Fibroblast of skin of scalp (primary cell): ENCODE measurements at places on chromosomes 6 and 20.

DNA sequence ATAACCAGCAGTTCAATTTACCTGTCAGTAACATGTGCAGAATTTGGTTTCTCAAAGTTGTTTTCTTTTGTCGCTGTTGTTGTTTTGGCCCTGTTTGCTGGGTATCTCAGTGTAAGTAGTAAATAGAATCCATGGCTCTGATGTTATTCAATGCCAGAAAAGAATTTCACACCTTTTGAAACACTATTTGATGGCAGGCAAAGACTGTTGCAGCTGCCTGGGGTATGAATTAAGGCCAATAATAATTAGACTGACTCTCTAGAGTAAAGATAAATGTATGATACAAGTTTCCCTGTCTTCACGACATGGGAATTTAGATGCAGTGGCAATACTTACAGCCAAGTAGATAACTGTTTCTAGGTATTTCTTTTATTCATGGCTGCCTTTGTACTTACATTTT lies 281.4 kb downstream of the CD83 start:
- DNase-seq, result no peak

DNA sequence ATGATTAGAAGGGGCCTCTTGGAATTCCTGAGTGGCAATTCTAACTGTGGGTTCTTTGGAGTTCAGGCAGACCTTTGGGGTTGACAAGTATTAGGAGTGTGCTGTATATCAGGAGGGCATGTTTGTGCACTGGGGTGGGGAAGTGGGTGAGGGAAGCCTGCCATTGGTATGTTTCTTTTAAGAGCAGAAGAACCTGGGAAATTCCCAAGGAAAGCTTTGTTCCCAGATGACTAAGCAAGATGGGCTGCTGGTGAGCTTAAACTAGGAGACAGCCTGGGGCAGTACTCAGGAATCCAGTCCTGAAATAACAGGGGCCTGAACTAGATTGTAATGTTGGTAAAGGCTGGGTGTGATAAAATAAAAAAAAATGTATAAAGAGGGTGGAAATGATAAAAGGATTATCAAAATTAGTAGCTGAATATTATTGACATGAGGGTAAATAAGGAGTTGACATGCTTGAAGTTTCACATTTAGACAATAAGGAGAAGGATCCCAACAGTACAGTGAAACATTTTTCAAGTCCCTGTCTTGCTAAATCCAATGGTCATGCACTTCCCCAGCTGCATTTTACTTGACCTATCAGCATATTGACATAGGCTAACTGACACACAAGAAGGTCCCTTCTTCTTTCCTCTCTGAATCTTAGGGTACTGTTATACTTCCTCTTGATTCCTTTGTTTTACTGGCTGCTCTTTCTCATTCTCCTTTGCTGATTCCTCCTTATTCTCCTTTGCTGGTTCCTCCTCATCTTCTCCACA lies 18.4 kb upstream of the IFNGR1 start:
- DNase-seq, result peak; percentile 89

DNA sequence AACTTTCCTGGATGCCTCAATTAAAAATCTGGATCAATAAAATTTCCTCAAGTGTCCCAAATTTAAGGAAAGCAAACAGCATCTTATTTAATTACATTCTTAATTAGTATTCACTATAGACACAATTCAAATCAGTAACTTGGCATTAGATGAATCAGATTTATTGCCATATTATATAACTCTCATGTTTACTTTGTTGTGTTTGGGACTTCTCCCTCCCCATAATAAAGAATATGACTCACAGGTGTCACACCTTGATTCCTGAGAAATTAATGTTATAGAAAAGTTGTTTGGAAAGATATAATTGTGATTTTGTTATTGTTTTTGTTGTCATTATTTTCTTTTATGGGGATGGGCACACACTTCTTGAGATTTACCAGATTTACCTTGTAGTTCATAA lies 18.4 kb downstream of the EYA4 start:
- no peak for DNase-seq

DNA sequence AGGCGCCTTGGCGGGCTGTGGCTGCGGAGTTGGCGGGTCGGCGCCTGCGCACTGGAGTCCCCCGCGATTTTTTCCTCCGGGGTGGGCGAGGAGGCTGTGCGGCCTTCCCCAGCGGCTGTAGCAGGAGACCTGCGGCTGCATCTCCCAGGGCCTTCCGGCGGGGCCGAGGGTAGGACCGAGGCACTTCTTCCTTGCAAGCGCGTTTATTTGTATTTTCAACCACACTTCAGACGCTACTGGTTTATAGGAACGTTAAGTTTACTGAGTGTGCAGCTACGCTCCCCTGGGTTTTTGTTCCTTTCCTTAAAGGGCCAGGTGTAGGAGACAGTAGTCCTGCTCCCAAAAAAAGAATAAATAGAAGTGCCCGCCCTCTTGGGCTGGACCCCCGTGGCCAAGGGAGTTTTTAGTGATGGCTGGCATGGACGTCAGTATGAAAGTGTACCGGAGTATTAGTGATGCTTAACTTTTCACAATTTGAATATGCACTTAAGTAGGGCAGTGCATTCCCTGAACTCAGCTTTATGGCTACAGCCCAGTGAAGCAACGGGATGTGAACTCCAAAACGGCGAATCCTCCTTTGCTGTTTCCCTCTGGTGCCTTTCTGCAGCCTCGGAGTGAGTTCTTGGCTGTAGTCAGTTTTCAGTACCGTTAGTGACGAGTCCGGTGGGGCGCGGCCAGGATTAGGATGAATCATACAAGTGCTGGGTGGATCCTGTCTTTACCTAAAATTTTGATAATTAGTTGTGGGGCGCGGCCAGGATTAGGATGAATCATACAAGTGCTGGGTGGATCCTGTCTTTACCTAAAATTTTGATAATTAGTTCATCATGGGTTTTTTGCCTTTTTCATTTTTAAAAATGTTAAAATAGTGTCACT lies 1.0 kb upstream of the FBXO5 start:
- DNase-seq, result peak; percentile 77

GRCh38 chr6:104525677-104526322 lies 333.9 kb downstream of the HACE1 start:
- peak; percentile 84 for DNase-seq

DNA sequence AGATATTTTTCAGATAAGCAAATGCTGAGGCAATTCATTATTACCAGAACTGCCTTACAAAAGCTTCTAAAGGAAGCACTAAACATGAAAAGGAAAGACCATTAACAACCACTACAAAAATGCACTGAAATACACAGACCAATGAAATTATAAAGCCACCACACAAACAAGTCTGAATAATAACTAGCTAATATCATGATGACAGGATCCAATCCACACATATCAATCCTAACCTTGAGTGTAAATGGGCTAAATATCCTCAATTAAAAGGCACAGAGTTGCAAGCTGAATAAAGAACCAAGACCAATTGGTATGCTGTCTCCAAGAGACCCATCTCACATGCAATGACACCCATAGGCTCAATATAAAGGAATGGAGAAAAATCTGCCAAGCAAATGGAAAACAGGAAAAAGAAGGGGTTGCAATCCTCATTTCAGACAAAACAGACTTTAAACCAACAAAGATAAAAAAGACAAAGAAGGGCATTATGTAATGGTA lies 58.0 kb upstream of the PHIP start:
- DNase-seq, result no peak

- DNase-seq, result peak; percentile 60
Measured at GRCh38 chr6:117547688-117548621, 54.4 kb downstream of the GOPC start.

- DNase-seq, result no peak
Measured at GRCh38 chr6:71498638-71499037, 210.0 kb downstream of the OGFRL1 start.

DNA sequence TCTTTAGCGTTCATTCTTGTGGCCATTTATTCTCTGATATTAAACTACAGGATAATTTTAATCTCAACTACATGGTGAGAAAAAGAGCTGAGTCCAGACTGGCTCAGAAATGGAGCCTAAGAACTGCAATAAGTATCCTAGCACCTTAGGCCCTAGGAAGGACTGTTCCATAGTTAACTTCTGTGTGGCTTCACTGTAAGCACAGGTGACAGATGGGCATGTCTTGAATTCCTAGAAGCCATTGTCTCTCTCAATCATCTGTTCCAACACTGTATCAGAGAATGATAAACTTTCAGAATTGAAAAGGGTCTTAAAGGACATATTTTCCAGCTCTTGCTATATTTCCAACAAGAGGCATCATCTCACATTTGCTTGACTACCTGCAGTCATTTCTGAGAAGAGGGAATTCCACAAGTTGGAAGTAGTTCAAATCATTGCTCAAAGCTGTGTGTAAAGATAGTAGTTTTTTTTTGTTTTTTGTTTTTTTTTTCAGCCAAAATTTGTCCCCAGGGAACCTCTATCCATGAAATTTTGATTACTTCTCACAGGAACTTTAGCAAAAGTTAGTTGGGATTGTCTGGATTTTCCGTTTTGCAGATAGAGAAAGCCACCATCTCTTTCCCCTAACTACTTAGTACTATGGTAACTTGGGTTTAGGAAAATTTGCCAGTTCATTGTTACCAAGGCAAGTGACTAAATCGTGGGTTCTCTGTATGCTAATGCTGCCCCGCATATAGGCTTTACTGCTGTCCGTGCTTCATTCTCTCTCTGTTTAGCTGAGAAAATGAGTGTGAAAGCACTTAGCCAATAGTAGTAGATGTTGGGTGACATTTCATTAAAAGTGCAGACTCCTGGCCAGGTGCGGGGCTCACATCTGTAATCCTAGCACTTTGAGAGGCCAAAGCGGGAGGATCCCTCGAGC lies 47.2 kb downstream of the KCNS1 start:
- DNase-seq, result no peak

- DNase-seq, result no peak
Measured at GRCh38 chr20:41927189-41927588, 309.0 kb upstream of the CHD6 start.

DNA sequence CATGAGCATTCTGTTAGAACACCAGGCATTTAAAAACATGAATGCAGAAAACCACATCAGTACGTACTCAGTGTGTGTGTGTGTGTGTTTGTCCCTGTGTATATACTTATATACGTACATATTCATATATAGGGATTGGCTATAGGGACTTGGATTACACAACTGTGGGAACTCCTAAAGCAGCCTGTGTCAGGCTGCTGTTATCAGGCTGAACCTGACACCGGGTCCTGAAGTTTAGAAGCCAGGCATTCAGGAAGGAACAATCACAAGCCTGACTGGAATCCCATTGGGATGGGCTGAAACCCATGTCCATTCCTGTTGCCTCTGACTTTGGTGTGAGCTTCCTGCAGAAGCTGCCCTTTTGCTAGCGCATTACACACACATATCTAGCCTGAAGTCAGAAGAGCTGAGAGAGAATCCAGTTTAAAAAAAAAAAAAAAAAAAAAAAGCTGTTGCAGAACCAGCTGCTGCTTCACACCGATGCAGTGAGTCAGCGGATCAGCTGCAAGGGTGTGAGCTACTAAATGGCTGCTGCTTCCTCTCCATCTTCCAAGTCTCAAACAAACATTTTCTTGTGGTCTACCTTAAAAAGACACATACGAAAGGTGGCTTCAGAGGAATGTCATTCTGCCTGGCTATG lies 348.1 kb downstream of the THBS2 start:
- DNase-seq, result peak; percentile 4

- no peak for DNase-seq
Measured at GRCh38 chr6:149586149-149586548, 20.0 kb downstream of the GINM1 start.

- peak; percentile 85 for DNase-seq
Measured at GRCh38 chr20:50744143-50744792, 12.9 kb downstream of the PARD6B start.

DNA sequence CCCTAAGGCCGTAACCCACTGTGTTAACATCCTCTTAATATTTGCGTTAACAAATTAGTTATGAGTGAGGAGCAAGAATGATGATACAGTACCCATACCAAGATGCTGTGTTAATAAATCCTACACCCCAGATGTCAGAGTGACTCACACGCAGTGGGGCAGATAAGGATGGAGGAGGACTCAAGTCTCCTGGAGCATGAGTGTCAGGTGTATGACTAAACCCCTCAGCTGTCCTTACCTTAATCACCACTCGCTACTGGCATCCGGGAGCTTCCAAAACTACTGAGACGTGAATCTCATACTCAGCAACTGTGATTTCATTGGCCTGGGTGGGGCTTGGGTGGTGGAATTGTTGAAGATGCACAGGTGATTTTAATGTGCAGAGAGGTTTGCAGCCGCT lies 131.3 kb upstream of the MTHFD1L start:
- DNase-seq, result no peak

DNA sequence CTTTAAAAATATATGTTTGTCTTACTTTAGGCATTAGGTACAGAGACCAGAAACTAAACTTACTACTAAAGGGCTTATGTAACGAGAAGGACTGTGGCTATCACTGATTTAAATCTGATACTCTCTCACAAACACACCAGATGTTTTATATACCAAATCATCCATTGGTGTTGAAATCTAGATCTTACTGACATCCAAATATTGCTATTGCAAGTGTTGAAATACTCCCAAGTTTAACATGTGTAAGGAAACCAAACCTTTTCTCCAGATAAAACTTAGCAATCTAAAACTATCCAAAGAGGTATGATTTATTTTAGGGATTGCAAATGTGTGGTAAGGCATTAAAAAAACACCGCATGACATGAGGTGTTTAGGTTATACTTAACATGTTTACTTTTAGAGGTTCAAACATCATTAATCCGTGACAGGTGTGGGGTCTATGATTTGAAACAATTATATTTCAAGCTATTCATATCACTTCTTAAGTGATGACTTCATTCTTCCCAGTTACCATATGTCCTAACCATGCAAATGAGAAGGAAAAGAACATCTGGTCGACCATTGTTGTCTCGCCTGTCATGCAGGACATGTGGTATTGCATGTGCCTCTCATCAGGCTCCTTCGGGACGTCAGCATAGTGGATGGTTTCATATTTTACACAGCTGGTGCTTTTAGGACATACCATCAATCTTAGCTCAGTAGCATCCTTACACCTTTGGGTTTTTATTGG lies 168.3 kb upstream of the SPACA1 start:
- no peak for DNase-seq

GRCh38 chr20:36408219-36408618 lies 102.1 kb downstream of the DLGAP4 start:
- peak; percentile 21 for DNase-seq
